ENCODE measurements at places on chromosomes 2 and 18. TPM values are rescaled to one million over a fixed set of nuclear protein-coding genes. Genes with fewer than 3 reads are reported as not detected.

The OSBPL6 gene
- total RNA-seq, result 9.2 TPM

The CRYGD gene
- not detected for total RNA-seq

The FAM117B gene
- total RNA-seq, result 2.4 TPM

The HNMT gene
- 0.96 TPM for total RNA-seq

All from A549 treated with GW870086 at 1 μM for 4 hours (cell line).